ENCODE measurements at places on chromosomes 4 and X.

- no peak for DNase-seq
Observed at GRCh38 chrX:47634871-47635575, 5.3 kb upstream of the CFP start.

DNA sequence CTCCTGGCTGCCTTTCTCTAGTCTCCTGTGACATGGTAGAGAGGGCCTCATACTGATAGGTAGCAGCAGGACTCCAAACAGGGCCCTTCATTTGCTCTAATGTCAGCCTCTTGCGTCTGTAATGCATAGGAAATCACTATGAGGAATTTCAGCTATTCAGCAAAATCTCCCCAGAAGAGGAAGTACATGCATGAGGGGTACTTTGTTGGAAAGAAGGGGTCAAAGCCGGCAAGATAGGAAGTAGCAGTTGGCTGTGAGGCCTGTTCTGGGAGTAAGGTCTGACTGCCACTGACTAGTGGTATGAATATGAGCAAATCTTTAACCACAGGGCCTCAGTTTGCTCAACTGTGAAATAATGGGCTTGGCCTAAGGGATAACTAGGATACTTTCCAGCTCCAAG is 283.2 kb downstream of the ARHGAP10 start:
- no peak for DNase-seq

DNA sequence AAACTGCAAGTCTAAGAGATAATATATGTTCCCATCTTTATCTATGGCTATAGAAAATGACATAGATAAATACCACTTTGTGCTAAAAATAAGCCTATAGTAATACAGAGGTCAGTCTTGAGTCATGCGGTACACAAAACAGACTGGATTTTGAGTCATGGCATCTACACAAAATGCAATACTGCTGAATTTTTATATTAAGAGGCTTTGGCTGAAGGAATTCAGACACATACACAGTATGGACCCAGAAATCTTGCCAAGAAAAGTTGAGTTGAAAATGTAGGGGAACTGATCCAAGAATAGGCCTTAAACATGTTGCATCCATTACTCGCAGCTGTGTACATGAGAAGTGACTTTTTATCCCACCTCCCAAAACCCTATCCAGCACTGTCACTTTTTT is 184.4 kb downstream of the TENM3 start:
- DNase-seq, result no peak

DNA sequence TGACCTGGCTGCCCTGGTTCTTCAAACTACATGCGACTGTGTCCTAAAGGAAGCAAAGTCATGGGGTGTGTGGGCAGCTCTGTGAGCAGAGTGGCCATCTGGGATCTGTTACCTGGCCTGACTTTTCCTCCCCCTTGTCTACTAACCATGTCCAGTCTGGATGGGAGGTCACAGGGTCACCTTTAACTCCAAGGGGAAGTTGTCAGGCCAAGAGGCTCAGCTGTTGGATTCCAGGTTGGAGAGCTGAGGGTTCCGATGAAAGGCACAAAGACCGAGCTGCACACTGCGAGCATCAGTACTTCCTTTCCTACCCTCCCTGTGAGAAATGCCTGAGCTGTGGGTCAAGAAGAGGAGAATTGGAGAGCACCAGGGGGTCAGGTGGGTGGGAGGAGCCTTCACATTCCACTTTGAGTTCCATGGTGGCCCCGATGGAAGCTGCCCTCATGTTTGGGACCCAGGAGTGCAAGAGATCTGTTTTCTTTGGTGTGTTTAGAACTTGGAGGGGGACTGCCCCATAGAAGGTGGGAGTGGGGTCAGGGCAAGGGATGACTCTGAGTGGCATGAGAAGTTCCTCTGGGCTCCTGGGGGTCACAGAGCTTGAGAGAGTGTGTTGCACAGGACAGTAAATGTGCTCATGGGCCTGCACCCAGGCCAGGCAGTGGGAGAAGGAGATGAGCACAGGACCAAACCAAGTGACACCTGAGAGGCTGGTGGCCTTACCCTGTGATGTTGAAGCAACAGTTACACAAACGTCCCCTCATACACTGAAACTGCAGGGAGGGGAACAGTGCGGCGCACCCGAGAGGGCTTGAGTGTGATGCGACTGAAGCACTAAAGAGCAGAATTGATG is 36.2 kb downstream of the RGS12 start:
- DNase-seq, result no peak

- DNase-seq, result no peak
Observed at GRCh38 chr4:94548571-94548970, 96.8 kb downstream of the PDLIM5 start.

- no peak for DNase-seq
Observed at GRCh38 chr4:11139871-11140270, 288.8 kb downstream of the HS3ST1 start.

GRCh38 chr4:2261110-2261852 is 628 bp downstream of the MXD4 start:
- DNase-seq, result no peak

DNA sequence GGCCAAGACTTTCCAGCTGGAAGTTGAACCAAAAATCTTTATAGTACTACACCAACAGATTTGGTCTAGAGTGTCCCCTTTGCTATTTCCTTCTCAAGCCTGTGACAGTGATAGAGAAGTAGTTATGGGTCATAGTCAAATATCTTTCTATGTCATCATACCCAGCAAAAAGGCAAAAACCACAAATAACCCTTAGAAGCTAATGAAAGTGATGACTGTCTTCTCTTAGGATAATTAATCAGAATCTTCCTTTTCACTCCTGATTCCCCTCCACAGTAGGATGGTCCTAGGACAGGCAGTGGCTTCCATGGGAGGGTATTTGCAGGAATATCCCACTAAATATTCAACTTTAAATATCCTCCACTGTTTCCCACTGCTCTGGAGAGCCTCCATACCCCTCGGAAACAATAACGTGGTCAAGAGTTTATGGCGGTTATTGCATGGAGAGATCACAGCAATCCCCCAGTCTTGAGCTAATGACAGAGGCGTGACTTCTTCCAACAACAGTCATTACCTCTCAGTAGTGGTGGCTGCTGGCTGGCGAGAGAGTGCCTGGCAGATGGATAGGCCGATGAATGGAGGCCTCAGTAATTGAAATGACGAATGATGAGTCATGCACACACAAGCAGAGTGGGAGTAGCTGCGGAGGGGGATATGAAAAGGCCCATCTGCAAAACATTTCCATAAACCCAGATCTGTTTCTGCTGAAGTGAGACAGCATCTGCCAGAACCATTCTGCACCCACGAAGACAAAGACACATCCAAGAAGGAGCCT is 154.9 kb downstream of the STK32B start:
- DNase-seq, result no peak

- DNase-seq, result no peak
Observed at GRCh38 chr4:31408121-31408520, 688.0 kb downstream of the PCDH7 start.

GRCh38 chr4:97646997-97647396 is 496.3 kb downstream of the STPG2 start:
- no peak for DNase-seq

DNA sequence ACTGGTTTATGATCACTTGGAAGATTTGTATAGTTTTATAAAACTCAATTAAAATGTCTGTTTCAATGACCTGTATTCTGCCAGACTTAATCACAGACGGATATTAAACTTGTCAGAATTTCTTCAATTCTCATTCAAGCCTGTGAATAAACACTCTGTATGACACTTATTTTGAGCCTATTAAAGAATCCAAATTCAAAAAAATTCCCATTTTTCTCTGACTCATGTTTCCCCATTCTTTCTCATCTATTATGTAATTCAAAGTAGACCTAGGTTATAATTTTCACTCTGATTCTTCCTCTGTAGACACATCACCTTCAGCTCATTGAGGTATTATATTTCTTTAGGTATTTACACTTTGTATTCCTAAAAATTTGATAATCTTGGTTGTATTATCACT is 166.1 kb downstream of the TMA16 start:
- DNase-seq, result no peak

GRCh38 chrX:139680356-139680755 is 27.6 kb downstream of the MCF2 start:
- DNase-seq, result no peak
